ENCODE measurements at places on chromosomes 2 and 18.

DNA sequence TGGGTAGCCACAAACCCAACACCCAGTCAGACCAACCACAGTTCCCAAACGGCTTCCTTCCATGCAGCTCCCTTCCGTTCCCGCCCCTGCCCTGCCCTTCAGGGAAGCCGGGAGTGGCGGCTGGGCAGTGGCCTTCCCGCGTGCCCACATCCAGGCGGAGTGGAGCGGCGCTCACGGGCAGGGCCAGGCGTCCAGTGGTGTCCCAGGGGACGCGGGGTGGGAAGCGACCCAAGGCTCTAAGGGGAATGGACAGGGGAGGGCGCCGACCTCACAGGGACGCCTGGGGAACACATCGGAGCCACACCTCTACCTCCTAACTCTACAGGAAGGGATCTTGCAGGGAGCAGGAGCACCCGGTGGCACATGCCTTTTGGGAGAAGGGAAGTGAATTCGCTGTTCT is 225.9 kb upstream of the MGAT5 start:
- DNase-seq = no peak

DNA sequence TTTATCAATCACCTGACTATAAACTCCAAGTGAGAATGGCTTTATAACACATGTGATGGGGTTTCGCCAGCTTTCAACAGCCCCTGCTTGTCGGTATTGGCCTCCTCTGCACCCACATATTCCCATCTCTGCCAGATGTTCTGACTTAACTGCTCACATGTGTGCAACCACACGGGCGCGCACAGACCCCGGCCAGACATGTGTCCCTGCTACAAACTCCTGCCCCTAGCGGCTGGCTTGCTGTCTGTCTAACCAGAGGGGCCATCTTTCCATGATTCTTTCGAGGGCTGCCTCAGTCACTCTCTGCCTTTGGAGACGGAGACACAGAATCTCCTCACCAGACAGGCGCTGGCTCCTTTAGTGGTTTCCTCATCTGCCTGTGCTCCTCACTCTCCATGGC is 15.3 kb downstream of the STON1 start:
- no peak for DNase-seq

- no peak for DNase-seq
Observed at GRCh38 chr2:18626958-18627650, 37.7 kb upstream of the NT5C1B start.

DNA sequence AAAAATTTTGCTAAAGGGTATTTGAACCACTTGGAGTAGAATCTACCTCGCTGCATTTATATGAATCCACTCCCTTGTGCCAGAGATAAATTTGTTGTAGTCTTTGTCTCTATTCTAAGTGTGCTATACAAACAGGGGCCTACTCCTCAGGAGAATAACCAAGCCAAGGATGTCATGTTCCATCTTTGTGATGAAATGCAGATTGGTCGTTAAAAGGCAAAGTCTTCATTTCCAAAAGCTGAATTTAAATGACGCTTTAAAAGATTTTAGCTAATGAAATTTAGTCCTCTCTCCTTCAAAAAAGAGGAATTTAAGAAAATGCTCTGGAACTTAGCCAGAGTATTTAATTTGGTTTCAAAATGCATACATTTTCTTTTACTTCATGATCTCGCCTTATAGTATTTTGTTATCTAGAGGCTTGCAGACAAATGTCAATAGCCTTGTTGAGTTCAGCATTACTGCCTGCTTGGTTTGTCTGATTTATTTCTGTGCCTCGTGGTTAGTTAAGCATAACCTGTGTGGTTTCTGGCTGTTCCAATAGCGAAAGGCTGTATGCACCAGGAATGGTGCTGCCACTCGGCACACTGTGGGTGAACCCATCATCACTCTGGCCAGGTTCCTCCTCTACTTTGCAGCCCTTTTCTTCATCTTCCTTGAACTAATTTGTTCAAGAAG is 417.6 kb downstream of the ZNF521 start:
- DNase-seq = no peak

DNA sequence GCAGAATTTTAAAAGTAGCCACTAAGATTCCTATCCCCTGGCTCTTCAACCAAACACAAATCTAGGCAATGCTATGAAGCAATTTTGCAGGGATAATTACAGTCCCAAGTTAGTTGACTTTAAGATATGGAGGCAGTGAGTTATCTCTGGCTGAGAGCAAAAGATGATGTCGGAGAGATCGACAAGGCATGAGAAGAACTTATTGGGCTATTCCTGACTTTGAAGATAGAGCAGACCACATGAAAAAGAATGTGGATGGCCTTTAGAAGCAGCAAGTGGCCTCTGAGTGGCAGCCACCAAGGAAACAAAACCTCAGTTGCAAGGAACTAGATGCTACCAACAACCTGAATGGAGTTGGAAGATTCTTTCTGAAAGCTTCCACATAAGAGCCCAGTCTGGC is 58.2 kb upstream of the PPM1B start:
- DNase-seq = no peak

GRCh38 chr2:36356298-36356989 is 866 bp downstream of the CRIM1 start:
- DNase-seq = no peak

- no peak for DNase-seq
Observed at GRCh38 chr2:23624378-23624777, 239.4 kb downstream of the KLHL29 start.

GRCh38 chr18:68847219-68847837 is 49.4 kb downstream of the CCDC102B start:
- no peak for DNase-seq

- DNase-seq = no peak
Observed at GRCh38 chr18:79416022-79416676, 20.4 kb downstream of the NFATC1 start.

DNA sequence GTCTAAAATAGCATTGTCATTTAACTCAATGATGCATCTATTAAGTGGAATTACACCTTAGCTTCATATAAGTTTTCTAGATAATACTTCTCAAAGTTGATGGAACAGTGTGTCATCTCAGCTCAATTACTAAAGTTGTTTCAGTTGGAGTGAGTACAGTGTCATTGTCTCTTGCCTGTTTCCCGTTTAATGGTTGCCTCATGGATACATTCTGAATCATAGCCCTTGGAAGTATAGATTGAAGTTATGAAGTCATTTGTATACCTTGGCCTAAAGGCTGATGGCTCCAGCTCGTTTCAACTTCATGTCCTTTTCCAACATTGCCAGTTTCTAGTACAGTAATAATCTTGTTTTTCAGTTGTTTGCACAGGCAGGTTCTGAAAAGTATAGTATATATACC is 130.5 kb upstream of the NOSTRIN start:
- DNase-seq = no peak

DNA sequence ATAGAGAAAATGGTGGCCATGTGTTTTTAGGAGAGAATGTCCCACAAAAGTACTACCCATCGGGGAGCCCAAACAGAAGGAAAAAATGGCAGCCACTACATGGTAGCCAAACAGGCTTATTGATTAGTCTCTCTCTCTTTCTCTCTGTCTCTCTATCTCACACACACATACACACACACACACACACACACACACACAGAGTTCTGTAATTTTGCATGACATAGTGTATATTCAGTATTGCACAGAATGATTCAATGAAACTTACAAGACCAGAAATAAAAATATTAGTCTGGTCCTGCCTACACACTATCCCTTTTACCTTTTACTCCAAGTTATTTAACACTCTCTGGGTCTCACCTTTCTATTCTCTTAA is 124.8 kb upstream of the SLC39A10 start:
- no peak for DNase-seq

- no peak for DNase-seq
Observed at GRCh38 chr2:112877423-112877822, 33.5 kb upstream of the IL37 start.

DNA sequence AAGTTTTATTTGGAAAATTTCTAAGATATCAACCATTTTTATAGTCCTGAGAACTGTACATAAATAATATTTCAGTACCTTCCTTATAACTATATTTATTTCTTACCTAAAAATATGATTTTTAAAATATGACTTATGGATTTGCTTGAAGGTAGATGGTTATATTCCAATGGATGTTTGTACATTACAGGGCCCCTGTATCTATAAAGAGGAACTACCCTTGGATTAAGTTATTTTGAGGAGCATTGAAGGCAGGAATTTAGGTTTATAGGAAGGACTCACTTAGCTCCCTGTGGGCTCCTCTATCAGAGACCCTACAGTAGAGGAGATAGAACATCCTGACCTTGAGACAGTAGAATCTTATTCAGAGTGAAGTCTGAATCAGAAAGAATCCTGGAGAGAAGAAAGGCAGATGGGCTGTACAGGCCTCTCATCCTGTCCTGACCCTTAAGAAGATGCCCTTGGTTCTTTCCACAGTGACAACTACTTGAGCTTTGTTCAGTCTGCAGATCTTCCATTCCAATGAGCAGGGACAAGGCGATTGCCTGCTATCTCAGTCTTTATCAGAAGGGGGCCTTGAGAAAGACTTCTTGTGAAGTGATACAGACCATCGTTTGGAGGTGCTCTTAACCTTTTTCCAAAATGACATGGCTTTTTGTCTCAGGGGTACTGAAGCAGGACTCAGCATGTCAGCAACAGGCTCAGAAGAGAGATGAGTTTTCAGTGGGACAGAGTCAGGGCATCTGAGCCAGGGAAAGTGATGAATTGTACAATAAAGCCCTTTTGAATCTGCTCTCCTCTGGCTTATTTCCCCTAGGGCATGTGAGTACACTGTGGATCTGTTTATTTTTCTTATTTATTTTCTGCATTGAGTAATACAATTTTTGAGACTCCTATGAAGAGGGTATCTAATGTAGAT is 20.9 kb downstream of the OXER1 start:
- DNase-seq = no peak

DNA sequence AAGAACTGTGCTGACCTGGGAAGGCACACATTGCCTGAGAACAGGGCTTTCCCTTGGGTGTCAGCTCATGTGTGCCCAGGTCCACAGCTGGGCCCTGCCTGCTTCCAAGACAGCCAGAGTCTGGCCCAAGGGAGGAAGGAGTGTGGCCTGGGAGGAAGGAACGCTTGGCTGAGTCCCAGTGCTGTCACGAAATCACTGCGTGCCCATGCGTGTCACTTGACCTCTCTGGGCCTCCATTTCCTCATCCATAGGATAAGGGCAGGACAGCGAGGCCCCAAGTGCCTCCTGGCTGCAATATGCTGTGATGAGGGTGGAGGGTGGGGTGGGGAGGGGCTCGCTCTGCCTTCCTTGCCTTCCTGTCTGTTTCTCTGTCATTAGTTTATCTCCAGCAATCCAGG is 642 bp upstream of the KCNK3 start:
- no peak for DNase-seq

DNA sequence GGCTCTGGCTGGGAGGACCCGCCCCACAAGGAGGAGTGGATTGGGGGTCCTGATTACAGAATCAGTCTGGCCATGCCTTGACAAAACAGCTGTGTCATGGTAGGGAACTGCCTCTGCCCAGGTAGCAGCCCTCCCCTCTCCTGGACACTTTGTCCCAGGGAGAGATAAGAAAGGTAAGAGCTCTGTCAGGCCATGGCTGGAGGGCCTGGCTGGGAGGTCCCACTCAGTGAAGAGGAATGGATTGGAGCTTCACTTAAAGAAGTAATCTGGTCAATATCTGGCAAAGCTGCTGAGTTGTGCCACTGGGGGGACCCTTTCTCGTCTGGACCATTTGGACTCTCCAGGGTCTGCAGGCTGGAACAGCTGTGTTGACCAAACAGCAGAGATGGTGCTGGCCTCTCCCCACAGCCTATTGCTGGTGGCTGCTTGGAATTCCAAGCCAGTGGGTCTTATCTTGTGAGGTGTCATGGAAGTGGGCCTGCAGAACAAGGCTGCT is 75.4 kb downstream of the EPC2 start:
- no peak for DNase-seq

Measured in stimulated activated CD4-positive, alpha-beta T cell treated with anti-CD3 and anti-CD28 coated beads, TNF-alpha, amount 100 ng/mL, for 1 hour (primary cell).